ENCODE measurements at places on chromosomes 11 and 22.

- DNase-seq: no peak
Observed at GRCh38 chr11:43582863-43583462, 97.6 kb upstream of the HSD17B12 start.

DNA sequence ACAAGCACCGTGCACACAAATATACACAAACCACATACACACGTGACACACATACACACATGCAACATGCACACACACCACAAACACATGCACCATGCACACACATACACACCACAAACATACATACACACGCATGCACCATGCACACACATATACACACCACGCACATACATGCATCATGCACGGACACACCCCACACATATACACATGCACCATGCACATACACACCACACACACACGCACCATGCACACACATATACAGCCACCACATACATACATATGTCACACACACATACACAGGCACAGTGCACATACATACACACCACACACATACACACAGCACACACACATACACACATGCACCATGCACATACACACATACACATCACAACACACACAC is 12.7 kb upstream of the B4GALNT4 start:
- no peak for DNase-seq

DNA sequence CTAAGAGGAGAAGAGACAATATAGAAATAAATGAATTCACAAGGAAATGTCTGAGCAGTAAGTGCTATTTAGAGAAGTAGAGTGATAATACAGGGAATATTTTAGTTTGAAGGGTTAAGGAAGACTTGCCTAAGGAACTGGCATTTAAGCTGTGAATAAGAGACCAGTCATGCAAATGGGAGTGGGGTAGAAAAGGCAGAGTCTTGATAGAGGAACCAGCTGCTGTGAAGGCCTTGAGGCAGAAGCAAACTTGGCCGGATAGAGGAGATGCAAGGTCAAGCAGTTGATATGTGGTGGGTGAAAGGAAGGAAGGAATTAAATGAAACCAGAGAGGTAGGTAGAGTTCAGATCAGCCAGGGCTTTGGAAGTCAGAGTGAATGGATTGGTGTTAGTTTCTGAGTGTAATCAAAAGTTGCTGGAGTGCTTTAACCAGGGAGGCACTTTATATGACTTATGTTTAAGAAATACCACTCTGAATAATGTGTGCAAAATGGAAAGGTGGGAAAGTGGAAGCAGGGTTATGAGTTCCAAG is 198.4 kb upstream of the SESN3 start:
- DNase-seq: no peak

DNA sequence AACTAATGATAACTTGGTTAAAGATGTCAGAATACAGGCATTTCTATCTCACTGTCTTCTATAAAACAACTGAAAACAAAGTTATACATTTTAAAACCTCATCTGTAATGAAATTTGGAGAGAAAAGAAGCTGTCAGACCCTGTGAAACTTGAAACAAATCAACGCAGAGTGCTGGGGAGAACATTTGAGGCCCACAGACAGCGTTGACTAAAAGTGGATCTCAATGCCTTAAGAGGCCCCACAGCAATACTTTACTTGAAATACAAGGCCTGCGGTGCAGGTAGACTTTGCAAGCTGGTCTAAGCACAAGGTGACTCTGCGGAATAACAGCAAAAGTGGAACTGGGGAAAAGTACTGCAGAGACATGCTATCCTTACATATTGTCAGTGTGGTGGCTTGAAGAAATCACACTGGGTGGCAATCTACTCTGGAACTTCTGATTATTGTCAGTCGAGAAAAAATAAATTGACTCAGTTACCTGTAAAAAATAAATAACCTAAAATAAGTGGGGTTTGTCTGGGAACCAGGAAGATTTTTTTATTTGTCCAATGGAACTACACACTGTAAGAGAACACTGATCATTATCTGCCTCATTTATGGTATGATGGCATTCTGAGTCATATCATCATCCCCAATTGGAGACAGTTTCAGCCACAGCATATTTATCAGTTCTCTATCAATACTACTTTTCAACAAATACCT is 138.9 kb downstream of the LUZP2 start:
- DNase-seq: no peak

DNA sequence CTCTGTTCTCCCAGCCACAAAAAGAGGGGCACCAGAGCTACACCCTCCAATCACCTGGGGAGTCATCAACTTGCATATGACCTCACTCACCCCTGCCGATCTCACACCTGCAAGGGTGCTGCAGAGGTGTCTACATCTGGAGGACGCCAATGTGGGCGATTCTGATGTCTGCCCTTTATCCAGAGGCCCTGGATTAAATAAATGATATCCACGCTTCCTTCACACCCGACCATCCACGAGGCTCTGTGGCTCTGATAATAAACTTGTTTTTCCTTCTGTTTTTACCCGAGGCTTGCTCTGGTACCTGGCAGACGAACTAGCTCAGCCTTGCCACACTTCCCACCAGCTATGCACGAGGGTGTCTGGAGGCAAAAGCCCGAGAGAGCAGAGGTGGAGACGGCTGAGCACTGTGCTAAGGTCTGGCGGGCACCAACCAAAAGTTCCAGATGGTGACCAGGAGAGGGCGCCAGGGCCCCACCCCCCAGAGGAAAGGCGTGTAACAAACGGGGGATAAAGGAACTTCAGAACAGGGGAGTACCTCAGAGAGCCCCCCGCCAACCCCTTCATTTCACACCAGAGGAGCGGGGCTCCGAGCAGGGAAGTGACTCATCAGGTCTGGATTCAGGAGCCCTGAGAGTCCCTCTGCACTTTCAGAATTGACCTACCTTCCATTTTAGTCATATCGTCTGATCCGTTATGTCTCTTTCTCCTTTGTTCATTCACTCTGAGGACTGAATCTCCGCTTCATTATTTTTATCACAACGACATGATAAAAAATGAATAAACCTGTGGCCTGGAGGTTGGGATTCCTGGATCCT is 13.5 kb downstream of the SCN3B start:
- DNase-seq: peak; percentile 3

GRCh38 chr22:23178512-23179254 is 1.6 kb upstream of the BCR start:
- DNase-seq: peak; percentile 47

GRCh38 chr22:45422237-45422983 is 8.9 kb downstream of the RIBC2 start:
- no peak for DNase-seq

DNA sequence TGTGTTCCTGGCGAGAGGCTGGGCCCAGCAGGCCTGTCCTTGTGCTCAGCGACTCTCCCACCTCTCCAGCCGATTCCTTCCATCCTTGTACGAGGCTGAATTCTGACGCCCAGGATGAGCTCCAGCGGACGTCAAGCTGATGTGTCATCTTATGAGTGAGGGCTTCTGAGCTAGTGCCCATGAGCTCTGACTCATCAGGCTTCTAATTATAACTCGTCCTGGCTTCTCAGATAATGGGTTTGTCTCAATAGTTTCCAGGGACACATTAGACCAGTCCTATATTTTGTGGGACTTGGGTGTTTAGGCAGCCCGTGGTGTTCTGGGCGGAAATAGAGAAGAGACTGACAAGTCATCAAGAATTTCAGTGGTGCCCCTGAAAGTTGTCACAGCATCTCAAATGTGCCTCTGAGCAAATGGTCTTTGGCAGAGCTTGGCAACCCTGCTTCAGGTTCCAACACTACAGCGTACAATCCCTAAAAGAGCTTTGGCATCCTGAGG is 108.2 kb upstream of the CD44 start:
- DNase-seq: peak; percentile 22

DNA sequence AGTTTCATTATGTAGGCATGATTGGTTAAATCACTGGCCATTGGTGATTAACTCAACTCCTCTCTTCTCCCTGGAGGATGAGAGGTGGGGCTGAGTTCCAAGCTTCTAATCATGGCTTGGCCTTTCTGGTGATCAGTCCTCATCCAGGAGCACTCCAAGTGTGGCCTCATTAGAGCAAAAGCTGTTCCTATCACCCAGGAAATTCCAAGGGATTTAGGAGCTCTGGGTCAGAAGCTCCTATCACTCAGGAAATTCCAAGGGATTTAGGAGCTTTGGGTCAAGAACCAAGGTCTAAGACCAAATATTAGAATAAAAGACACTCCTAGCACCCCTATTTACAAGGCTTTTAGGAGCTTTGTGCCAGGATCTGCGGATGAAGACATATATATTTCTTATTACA is 168.0 kb upstream of the BDNF start:
- no peak for DNase-seq

DNA sequence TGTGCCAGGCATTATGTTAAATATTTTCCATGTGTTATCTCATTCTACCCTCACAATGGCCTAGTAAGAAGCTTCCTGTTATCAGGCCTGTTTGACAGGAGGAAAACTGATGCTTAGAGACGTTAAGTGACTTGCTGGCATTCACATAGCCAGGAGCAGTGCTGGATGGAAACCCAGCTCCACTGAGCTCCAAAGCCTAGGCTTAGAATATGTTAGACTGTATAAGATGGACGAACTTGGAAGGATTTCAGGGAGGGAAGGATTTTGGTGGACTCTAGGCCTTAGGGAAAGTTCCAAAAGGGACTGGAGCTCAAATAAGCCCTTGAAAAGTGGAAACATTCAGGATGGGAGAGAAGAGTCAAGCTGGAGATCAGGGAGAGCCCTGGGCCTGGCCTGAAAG is 2.1 kb downstream of the CD44 start:
- DNase-seq: no peak

GRCh38 chr11:45182902-45183301 is 36.5 kb downstream of the PRDM11 start:
- peak; percentile 57 for DNase-seq

- no peak for DNase-seq
Observed at GRCh38 chr11:126612671-126613070, 257.2 kb downstream of the ST3GAL4 start.

- no peak for DNase-seq
Observed at GRCh38 chr11:44229624-44230023, 80.3 kb downstream of the ALX4 start.

DNA sequence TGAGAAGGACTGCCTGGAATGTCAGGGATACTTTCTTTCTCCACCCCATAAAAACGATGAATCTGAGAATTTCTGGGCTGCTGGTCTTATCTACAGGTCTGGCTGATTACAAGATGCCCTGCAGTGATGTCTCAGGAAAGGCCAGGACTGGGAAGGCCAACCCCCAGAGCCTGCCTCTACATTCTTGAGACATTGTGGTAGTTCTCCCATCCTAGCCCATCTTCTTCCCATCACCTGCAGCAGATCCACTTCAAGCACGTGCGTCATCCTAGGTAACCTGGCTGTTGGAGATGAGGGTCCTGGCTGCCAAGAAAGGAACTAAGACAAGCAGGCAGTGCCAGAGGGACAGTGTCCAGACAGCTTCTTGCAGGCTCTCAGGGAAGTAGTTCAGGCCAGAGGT is 44.1 kb upstream of the E2F8 start:
- no peak for DNase-seq

DNA sequence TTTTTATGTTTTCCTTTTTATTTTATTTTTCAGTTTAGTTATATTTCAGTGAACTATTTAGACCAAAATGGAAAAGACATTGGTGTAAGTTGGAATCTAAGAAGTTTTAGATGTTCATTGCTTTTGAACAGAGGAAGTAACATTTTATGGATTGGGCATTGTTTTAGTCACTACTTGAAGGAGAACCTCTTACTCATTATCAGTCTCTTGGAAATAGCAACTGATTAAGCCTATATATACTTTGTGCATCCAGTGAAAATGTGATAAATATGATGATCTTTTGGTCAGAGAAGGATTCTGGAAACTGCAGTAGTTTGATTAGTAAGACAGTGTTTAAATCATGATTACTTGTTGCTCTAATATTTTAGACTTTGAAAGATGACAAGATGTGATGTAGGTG is 14.4 kb downstream of the ARHGEF12 start:
- DNase-seq: no peak

- DNase-seq: no peak
Observed at GRCh38 chr11:129933262-129933661, 37.9 kb upstream of the NFRKB start.

- DNase-seq: no peak
Observed at GRCh38 chr11:75554258-75555022, 7.6 kb upstream of the SERPINH1 start.

DNA sequence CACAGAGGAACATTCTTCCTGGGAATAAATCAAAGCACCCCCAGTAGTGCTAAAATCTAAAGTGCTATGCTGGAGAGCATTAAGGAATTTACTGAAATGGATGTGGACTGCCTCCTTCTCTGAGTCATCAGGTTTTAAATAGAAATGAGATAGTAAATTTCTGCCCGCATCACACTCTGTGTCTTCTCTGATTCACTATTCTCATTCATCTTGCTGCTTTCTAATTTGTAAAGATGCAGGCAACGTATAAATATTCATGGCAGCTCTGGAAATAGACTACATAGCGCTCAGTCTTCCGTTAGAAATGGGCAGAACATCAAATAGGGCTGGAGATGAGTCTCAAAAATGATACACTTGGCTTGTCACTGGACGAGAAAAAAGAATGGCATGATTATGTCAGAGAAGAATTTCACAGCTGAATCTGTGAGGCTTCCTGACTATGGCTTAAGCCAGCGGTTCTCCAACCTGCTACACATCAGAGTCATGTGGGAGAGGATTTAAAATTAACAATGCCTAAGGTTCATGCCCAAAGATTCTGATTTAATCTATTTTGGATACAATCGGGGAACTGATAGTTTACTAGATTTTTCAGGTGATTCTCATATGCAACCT is 178.2 kb downstream of the LRRC4C start:
- DNase-seq: no peak

GRCh38 chr11:111363985-111364384 is 15.1 kb downstream of the POU2AF1 start:
- DNase-seq: no peak

DNA sequence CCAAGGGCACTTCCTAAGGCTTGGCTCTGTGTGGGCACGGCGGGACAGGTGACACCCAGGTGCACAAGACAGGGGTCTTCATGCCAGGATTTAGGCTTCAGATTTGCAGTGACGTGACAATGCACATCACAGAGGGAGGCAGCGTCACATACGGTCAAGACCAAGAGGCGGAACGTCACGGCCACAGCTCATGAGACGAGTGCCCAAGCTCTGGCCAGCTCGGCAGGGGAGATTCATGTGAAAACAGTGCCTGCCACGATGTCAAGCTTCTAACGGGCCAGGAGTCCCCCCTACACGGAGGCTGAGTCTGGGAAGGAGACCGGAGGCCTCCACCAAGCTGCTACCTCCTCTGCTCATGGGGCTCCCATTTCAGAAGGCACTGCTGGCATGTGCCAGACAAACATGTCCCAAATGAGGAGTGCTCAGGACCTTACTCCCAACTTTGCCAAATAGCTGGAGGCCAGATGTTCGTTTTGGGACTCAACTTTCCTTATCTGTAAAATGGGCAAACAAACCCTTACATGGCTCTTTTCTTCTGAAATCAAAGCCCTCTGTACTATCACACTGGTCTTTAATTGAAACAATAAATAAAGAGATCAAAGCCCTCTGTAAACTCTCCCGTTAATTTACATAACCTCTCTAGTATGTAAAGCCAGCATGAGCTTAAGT is 16.6 kb downstream of the VPS37C start:
- no peak for DNase-seq

GRCh38 chr11:65698205-65698604 is 13.8 kb upstream of the KAT5 start:
- no peak for DNase-seq

- DNase-seq: no peak
Observed at GRCh38 chr11:132361011-132361550, 990.7 kb downstream of the NTM start.
